ENCODE measurements at places on chromosomes 1 and 21. TPM values are rescaled to one million over a fixed set of nuclear protein-coding genes. Genes with fewer than 3 reads are reported as not detected.
A peak's percentile ranks its signal among the peaks of the same experiment; 100 is the strongest.

CD1C gene
- not detected for total RNA-seq

VWA5B1 gene
- total RNA-seq: not detected

GRCh38 chr1:194042736-194043135 is 856.3 kb upstream of the B3GALT2 start:
- H3K36me3 ChIP-seq: no peaks in the 10 kb centered on the region
- H3K27me3 ChIP-seq: no peaks in the 10 kb centered on the region
- no peak for DNase-seq
- no peak overlapping the region for H3K27ac ChIP-seq
- H3K4me3 ChIP-seq: no peak overlapping the region

- DNase-seq: no peak
- H3K4me3 ChIP-seq: no peak overlapping the region
These were observed 14.3 kb upstream of the DDX59 start for GRCh38 chr1:200684015-200684414.

DNA sequence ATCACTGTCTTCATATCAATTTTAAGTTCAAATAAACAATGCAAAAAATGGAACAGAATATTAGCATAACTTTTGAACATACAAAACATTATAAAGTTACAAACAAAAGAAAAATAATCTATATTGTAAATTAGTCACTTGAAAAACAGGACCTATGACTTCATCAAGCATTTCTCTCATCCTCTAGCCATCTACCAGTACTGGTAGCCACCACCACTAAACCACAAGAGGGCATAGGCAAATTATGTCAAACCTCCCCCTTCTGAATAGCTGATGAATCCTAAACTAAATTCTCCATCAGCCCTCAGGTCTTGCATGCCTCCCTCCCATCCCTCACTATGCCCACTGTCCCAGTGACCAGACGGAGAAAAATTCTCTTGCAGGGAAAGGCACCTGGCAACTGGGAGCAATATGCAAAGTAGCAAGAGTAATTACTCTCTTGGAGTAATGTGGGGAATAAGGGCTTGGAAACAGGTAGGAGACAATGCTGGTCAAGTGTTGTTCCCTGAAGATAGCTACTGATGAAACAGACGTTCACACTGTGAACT is 37.1 kb downstream of the SSX2IP start:
- DNase-seq: peak; percentile 48
- peaks cover 25% of the 10 kb centered on the region for H3K4me1 ChIP-seq
- no peak overlapping the region for H3K4me3 ChIP-seq
- H3K27ac ChIP-seq: peak overlapping the region; percentile 37
- peaks cover 34% of the 10 kb centered on the region for H3K36me3 ChIP-seq
